ENCODE measurements at places on chromosomes 2 and 18.

DNA sequence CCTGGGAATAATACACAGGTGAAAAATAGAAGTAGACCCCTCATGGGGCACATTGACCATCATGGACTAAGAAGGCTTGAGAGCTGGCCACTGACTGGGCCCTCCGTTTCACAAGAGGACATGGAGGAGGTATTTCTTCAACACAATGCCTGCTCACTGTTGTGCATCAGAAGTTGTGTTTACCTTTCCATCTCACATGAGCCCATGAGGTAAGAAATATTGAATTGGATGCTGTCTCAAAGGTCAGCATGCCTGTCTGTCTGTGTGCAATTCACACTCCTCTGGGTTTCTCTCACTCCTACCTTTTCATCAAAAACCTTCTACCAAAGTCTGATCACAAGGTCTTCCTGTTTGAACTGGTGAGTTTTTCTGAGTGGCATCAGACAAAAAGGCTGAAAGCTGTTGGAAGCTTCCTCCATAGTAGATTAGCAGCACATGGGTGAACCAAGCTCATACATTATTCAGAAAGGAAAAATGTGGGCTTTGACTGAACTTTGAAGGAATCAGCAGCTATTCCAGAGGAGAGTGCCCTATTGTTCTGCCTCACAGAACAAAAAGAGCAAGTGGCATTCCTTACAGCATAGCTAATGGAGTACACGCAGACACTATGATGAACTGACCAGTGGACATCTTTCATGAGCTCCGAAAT is 143.2 kb upstream of the RND3 start:
- no peak for DNase-seq

- no peak for DNase-seq
These were observed 167.3 kb downstream of the CDH2 start for GRCh38 chr18:28009589-28009988.

DNA sequence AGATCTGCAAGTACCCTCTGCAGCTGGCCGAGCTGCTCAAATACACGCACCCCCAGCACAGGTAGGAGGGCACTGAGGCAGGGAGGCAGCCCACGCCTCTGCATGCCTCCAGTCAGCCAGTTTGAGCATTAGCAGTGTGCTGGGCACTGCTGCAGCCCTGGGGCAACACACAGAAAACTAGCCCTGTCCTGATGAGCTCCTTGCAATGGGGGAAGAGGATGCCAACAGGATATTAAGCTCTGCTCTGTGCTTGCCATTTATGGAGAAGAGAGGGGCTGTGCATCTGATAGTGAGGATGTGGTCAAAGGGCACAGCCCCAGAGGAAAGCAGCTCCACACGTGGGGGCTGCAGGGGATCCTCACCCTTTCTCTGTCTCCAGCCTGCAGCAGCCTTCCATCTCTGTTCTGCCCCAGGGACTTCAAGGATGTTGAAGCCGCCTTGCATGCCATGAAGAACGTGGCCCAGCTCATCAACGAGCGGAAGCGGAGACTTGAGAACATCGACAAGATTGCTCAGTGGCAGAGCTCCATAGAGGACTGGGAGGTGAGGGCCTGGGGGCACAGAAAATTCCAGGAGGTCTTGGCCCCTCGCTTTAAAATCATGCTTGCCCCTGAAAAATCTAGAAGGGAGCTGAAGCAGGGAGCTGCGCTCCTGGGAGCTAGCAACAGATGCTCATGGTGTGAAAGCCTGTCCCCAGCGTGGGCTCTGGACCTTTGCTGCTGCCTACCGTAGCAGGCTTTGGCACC is 51.7 kb downstream of the FAM168B start:
- no peak for DNase-seq

DNA sequence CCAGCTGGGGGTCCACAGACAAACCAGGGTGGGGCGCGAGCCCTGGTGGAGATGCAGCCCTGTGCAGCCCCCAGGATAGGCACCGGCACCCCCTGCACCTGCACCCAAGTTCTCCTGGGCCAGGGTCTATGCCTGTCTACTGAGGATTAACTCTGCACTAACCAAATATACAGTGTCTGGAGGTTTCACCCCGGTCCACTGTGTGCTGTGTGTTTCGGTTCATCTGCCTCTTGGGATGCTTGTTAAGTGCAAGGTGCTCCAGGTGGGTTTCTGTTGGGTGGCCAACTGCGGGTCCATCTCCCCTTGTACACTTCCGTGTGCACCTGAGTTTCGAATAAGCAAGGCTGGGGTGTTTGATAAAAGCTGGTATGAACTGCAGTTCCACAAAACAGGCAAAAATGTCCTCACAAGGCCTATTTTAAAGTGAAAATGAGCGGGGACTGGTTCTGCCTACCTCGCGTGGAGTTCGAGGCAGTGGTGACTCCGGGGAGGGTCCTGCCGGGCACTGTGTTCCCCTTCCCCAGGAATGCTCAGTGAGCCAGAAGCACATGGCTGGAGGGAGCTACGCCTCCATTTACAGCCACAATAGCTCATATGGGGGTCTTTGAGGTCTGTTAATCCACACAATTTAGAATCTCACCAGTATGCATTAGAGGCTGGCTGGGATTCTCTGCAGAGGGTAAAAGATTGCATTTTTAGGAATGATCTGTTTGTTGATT is 70.7 kb downstream of the EDAR start:
- no peak for DNase-seq

DNA sequence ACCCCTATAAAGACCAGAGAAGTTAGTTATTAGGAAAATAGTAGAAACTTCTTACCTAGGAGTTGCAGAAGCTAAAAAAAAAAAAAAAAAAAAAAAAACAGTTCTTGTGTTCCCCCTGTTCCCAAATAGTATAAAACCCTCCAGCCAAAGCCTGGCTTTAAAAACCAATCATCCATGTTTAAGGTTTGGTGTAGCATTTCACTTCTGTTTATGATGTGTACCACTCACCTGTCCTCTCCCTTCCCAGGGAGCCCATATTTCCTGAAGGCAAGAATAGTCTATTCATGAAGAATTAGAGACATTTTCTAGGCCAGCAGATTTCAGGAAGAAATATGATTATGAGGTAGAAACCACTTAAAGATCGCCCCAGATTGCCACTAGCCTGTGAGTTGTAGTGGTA is 273.6 kb downstream of the SETBP1 start:
- no peak for DNase-seq

- no peak for DNase-seq
These were observed 75.8 kb upstream of the SLC1A4 start for GRCh38 chr2:64913357-64913869.

- no peak for DNase-seq
These were observed 62.5 kb downstream of the RPRM start for GRCh38 chr2:153416071-153416470.

DNA sequence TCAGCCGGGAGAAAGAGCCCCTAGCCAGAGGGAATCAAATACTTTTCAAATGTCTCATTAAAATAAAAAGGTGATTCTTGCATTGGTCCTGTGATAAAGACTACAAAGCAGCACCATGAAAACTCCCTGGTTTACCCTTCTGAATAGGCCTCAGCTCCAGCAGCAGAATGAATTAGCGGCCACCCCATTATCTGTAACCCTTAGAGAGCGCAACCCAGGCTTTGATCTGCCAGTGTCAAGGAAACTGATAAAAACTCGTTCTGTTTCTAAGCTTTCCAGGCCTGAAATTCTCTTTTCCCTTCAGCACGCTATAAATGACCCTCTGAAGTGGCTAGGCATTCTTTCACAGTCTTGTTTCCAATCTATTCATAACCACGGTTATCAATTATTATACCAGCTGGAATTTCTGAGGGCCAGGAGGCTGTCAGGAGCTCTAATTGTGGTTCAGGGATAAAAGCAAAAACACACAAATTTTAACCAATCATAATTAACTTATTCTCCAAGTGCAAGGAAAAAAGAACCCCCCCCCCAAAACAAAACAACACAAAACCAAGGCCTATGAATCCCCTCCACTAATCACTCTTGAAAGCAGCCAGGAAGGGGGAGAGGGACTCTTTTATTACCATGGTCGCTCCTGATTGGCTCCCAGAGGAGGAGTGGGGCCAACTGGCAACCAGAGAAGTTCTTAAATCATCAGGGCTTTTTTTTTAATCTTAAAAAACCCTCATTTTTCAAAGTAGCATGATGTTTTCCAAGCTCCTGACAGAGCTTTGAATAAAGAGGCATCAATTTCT is 258.9 kb downstream of the CYRIA start:
- DNase-seq: no peak

DNA sequence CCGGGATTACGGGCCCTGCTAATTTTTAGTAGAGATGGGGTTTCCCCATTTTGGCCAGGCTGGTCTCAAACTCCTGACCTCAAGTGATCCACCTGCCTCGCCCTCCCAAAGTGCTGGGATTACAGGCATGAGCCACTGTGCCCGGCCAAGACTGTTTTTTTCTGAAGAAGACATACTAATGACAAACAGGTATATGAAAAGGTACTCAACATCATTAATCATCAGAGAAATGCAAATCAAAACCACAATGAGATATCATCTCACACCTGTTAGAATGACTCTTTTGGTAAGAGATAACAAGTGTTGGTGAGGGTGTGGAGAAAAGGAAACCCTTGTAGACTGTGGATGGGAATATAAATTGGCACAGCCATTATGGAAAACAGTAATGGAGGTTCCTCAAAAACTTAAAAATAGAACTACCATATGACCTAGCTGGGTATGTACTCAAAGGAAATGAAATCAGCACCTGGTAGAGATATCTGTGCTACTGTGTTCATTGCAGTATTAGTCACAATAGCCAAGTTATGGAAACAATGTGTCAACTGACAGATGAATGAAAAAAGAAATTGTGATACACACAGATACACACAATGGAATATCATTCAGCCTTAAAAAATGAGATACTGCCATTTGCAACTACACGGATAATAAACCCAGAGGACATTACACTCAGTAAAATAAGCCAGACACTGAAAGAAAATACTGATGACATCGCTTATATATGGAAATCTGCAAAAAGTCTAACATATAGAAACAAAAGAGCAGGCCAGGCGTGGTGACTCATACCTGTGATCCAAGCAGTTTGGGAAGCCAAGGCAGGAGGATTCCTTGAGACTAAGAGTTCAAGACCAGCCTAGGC is 20.8 kb downstream of the SOS1 start:
- no peak for DNase-seq

DNA sequence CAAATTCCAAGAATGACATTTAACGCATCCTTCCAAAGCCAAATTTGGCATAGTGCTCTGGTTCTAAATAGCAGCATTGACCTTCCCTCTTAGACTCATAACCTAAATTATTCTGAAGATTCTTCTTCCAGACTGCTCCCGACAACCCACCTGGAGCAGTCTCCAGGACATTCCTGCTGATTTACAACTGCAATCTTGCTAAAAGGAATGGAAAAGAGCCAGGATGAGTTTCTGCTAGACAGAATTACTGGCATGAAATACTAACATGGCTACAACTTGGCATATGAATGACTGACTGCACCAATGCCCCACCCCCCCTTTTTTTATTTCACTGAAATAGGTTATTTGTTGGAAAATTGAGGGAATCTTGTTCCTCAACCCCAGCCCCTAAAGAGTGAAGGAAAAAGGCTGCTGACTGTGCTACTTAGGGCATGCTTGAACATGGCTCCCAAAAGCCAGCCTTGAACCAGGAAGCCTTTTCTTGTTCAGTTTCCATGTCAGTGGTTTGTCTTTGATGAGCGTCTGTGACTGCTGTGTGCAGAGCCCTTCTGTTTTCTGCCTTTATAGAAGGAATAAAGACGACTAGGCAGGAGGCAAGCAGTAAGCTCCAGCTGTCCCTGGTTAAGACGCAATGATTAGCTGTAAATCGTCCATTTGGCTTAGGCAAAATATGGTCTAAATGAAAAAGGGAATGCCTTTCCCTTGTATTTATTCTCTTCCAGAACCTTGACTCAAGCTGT is 47.4 kb upstream of the ITGB6 start:
- no peak for DNase-seq

DNA sequence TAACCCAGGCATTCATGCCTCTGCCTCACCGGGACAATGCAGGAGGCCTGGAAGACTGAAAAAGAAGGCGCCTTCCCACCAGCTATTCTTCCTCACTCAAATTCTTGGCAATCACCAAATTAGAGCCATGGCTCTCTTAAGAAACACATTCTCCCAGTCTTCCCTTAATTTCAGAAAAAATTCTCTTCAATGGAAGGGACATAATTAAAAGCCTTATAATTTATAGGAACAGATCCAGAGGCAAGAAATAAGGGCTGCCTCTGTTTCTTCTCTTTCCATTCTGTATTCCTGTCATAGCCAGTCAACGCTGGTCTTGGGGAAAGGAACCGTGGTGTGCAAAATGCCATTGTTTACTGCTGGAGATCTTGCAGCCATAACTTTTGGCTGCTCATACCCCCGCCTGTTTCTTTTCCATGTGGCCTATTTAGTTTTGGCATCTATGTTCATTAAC is 32.8 kb downstream of the DTNA start:
- DNase-seq: no peak

GRCh38 chr2:241225983-241226382 is 37.5 kb downstream of the ANO7 start:
- DNase-seq: no peak

DNA sequence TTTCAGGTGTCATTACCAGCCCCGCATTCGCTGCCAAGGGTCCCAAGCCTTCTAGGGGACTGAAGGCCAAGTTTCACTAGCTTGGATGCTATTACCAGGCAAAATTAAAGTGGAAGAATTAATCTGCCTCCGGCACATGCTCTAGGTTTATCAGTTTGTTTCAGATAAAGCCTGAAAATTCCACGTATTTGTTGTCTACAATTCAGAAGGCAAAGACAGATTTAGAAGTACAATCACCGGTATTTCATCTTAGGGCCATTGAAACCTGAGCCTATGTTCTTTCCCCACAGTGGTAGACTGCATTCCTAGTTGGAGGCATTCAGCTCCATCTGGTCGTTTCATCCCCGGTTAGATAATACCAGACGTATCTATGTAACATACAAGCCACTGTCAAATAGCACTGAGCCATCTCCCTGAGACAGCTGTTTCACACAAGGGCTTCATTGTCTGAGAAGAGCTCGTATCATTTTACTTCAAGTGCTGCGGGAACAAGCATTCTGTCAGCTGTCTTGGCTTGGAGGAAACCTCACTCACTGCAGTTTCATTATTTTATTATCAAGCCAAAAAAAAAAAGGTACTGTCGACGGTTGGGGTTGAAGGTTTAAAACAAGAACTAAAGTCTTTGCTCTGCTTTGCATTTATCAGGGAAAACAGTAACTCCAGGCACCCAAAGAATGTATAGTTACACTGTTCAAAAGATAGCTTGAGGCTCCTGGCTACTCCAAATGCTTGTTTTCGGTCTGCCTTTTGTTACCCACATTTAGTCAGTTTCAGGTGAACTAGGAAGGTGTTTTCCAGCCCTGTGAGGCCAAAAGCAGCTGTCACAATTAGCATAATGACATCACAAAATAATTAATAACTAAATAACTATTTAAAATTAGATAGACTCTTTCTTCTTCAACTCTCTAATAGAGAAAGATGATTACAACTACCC is 76.7 kb downstream of the TGIF1 start:
- DNase-seq: no peak

- DNase-seq: peak; percentile 21
These were observed 73.8 kb downstream of the MAP3K20 start for GRCh38 chr2:173149491-173149890.

DNA sequence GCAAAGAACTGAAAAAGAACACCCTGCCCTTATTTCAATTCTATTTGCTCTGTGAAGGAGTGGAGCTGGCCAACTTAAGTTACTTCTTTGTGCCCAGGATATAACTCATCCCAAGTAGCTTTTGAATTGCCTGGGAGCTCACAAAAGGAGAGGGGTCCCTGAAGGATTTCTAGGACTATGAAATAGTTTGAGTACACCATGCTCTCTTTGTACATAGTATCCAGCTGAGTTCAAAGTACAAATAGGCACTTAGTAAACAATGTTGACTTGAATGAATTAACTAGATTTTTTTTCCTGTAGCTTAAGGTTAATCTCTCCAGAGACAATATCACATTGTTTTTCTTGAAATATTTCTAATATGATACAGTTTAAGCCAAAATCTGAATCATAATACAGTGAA is 47.7 kb downstream of the ZC3H15 start:
- no peak for DNase-seq
